ENCODE measurements at places on chromosomes 12 and 14. TPM values are rescaled to one million over a fixed set of nuclear protein-coding genes. Genes with fewer than 3 reads are reported as not detected.

GRCh38 chr12:124953689-124954405 lies 35.1 kb downstream of the DHX37 start:
- DNase-seq, result no peak

GRCh38 chr12:55728186-55728938 lies 447 bp downstream of the CD63 start:
- peak; percentile 45 for DNase-seq

CKAP4 gene
- 8.1 TPM for total RNA-seq

OVCH1 gene
- total RNA-seq, result not detected

ASIC1 gene
- 6.7 TPM for total RNA-seq

DNA sequence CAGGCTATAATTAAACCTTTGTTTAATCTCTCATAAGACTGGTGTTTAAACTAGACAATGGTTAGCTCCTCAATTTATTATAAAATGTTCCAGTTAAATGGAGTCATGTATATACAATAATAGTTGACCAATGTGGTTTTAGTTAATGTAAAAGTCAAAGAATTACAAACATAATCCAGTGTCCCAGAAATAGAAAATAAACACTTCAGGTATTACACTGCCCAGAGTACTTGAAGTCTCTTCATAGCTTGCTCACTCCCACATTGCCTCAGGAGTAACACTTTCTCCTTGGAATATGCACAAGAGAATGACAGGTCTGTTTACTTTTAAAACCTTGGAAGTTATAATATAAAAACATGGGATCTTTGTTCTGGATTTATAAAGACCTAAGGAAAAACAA lies 60.5 kb downstream of the SLC38A1 start:
- no peak for DNase-seq

AQP2 gene
- 0.10 TPM for total RNA-seq

EMP1 gene
- 40.3 TPM for total RNA-seq

GRCh38 chr14:102046337-102047278 lies 40.2 kb downstream of the HSP90AA1 start:
- peak; percentile 91 for DNase-seq

- DNase-seq, result no peak
These were observed 10.6 kb downstream of the MYO1H start for GRCh38 chr12:109358154-109358869.

- no peak for DNase-seq
These were observed 12.0 kb downstream of the IGF1 start for GRCh38 chr12:102468261-102468915.

DNA sequence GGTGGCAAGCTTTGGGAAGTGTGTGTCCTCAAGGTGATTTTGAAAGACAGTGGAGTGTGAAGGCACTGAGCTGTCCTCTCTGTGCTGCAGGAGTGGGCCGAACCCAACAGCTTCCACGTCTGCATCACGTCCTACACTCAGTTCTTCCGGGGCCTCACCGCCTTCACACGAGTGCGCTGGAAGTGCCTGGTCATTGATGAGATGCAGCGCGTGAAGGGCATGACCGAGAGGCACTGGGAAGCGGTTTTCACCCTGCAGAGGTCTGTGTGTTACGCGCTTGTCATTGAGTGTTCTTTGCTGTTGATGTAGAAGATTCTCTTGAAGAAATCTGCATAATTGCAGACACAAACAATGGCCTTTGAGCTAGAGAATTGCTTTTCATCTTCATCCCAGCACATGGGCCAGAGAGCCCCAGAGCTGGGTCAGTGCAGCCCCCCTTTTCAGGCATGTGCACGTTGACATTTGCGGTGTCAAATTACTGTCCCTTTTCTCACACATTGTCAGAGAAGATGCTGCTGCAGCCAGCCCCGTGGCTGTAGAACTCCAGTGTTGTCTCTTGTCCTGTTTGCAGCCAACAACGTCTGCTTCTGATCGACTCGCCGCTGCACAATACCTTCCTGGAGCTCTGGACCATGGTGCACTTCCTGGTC lies 63.3 kb downstream of the EP400 start:
- no peak for DNase-seq

CALM1 gene
- 735 TPM for total RNA-seq

PTCSC3 gene
- not detected for total RNA-seq

All from HT-29 (cell line).